Stimulated activated CD4-positive, alpha-beta T cell treated with anti-CD3 and anti-CD28 coated beads, Interleukin-4, amount 100 ng/mL, for 48 hours (primary cell): ENCODE measurements at places on chromosomes 7 and 10.

GRCh38 chr10:50648089-50648934 lies 24.6 kb upstream of the SGMS1 start:
- DNase-seq = no peak

DNA sequence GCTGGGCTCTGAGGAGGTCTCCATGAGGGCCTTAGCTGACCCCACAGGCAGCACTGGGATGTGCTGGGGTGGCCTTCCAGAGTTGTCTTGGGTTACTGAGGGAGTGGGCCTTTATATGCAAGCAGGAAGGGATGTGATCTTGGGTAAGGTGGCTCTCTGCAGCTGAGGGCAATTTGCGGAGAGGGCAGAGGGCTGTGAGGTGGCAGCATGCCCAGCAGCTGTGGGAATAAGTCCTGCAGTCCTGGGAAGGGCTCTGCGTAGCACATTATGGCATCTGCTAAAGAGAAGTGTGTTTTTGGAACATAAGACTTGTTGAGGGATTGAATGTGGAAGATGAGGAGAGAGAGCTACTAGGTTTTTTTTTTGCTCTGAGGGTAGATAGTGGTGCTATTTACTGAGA lies 99.6 kb upstream of the KMT2E start:
- DNase-seq = no peak

- DNase-seq = no peak
Observed at GRCh38 chr10:96645191-96645721, 58.4 kb upstream of the TM9SF3 start.

- no peak for DNase-seq
Observed at GRCh38 chr10:48821692-48822091, 117.9 kb downstream of the LRRC18 start.

GRCh38 chr7:50502947-50503346 lies 52.8 kb upstream of the FIGNL1 start:
- DNase-seq = no peak

- no peak for DNase-seq
Observed at GRCh38 chr7:39394105-39394680, 172.0 kb upstream of the YAE1 start.

DNA sequence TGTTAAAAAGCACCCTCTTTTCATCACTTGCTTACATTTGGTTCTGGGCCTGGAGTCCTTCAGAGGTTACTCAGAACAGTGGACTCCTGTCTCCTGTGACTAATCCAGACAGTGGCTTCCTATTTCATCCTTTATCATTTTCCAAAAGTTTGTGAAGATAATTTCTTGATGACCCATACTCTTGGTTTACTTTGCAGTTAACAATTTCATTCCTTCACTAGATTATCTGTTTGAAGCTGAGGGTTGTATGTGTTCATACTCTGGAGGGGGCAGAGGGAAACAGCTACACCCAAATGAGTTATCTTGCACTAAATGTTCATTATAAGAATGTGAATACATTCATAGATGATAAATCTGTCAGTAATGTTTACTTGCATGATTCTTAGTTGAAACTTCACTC lies 124.7 kb downstream of the ZNF248 start:
- DNase-seq = no peak

DNA sequence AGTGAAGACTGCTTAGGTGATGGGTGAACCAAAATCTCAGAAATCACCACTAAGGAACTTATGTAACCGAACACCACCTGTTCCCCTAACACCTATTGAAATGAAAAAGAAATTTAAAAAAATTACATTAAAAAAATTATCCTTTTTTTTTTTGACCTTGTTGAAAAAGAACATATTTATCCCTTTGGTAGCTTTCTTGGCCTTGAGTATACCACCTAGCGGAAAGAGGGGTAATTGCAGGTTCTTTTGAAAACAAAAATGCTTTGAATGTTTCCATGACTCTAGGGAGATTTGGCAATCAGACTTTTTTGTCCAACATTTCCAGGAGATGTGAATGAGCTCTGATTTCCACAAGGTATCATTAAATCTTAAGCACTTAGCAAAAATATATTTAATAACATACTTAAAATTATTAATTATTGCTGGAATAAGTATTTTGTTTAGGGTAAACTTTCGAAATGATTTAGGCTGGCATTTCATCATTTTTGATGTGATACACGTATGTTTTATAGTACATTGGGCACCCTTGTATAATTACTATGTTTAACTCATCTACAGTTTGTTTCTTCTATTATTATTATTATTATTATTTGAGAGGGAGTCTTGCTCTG lies 47.0 kb upstream of the ELMO1 start:
- no peak for DNase-seq

- no peak for DNase-seq
Observed at GRCh38 chr7:17131060-17131345, 167.4 kb upstream of the AHR start.

- DNase-seq = no peak
Observed at GRCh38 chr7:116232920-116233319, 22.6 kb downstream of the TES start.

DNA sequence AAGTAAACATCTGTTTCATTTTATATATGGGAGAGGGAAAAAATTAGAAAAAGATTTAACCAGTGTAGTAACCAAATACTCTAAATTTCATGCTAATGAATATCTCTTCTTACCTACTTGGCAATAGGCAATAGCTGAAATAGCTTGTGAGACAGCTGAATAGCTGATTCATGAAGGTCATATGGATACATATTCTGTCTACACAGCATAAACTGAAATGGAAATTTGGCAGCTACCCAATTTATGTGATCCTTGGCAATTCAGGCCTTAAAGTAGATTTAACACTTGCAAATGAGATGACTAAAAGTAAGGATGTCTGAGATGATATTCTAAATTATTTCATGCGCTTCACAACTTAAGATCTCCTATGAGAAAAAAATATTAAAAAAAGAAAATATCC lies 261.2 kb upstream of the SEMA3A start:
- DNase-seq = no peak

- no peak for DNase-seq
Observed at GRCh38 chr10:130863044-130863443, 448.5 kb downstream of the TCERG1L start.

DNA sequence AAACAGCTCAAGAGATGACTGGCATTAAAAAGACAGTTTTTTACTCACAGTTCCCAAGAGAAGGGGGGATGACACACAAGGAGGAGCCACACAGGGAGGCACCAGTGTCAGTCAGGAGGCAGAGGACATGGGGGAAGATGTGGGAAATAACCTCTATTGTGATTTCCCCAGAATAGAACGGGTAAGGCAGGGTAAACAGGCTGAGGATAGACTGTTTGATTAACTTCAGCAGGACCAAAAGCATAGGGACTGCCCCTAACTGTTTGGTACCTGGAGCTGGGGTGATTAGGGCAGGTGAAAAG lies 60.7 kb downstream of the RAPGEF5 start:
- no peak for DNase-seq

- no peak for DNase-seq
Observed at GRCh38 chr10:112896722-112897121, 53.3 kb upstream of the TCF7L2 start.

DNA sequence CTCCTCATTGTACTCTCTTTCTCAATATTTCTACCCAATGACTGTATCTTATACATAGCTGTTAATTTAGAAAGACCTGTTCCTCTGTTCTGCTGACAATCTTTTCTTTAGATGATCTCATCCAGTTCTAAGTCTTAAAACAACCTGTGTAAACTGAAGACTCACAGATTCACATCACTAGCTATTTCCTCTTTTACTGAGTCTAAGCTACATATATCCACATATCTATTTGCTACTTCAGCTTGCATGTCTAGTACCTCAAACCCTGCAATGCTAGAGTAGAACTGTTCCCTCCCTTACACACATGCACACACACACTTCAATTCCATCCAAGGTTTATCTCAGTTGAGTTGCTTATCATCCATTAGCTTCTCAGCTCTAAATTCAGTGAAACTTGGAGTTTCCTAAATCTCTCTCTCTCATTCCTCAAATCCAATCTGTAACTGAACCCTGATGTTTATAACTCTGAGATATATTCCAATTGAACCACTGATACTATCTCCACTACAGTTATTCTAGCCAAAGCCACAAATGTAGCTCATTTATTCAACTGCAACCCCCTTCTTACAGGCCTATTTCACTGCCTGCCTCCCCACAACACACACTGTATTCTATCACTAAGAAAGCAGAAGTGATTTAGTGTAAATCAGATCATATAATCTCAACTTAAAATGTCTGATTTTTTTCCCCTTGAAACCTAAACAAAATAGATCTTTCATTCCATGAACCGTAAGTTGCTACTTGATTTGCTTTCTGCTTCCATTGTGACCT lies 1036.8 kb upstream of the POT1 start:
- no peak for DNase-seq

DNA sequence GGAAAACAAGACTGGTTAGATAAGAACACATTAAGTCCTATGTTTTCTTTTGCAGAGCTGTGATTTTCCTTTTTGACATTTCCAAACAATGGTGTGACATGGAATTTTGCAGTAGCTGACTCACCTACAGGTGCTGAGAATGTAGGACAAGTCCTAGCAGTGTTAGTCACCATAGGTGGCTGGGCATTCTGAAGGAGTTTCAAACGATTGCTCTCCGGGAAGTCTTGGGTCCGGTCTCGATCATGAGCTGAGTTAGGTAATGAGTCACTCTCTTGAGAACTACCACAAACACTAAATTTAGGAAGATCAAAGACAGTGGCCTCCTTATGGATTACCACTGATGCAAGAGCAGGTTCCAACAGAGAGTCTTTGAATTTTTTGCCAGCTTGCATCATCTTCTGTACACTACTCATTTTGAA lies 3.6 kb downstream of the FIGNL1 start:
- DNase-seq = no peak

DNA sequence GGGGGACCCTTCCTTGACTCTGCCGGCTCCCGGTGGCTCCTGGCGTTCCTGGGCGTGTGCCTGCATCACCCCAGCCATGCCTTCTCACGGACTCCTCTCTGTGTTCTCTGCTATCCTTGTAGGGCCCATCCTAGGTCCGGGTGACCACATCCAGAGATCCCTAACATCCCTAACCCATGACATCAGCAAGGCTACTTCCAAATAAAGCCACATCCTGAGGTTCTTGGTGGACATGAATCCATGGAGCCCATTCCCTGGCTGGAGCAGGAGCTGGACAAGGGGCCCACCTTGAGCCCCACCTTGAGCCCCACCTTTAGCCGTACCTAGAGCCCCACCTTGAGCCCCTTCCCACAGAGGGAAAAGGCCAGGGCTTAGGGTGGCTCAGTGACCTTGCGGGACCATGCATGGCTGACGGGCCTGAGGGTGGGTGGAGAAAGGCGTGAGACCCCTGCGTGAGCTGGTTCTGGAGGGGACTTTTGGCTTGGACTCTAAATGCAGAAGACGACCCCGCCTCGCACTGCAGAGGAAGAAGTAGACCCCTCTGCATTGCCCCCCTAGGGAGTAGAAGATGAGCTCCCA lies 58.5 kb upstream of the INPP5A start:
- no peak for DNase-seq

DNA sequence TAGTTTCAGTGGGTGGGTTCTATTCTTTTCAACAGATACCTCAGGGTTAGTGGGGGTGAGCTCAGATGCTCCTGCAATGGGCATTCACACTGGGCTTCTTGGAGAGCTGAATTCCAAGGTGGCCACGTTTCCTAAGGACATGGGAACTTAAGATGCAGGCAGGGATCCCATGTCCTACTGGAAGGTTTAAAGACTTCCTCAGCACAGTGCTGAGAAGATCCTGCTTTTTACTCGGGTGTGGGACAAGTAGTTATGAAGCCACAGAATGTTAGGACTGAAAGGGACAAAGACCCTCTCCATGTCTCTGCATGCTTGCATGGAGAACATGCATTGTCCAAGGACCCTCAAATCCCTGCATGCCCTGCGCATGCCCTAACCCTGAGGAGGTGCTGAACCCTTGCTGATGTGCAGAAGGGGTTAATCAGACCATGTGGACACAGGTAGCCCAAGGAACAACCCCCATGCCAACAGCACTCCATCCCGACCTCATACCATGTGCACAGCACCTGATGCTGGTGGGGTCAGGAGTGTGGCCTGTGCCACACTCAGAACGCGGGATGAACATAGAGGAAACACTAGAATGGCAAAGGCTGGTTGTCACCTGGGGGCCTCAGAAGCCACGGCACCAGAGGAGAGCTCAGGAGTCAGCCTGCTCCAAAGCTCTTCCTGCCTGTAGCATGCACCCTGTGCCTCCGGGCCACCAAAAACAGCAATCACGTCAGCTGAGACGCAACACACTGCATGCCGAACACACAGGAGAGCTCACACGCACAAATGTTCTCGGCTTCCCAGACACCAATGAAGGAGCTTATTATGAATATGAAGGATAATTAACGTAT lies 15.2 kb downstream of the IL2RA start:
- DNase-seq = no peak

DNA sequence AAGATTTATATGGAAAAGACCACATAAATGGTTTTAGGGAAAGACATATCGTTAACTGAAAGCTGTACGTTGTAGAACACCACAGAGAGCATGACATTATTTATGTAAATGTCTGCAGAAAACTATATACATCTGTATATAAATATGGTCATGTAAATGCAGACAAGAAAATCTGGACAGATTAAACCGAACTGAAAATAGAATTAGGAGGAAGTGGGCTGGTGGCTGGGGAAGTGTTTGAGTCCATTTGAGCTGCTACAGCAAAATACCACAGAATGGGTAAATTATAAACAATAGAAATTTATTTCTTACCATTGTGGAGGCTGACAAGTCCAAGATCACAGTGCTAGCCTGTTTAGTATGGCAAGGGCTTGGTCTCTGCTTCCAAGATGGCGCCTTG lies 56.3 kb upstream of the USP6NL start:
- DNase-seq = no peak

- DNase-seq = no peak
Observed at GRCh38 chr7:117014673-117015133, 61.4 kb downstream of the ST7 start.
